ENCODE measurements at places on chromosomes 2 and 18. TPM values are rescaled to one million over a fixed set of nuclear protein-coding genes. Genes with fewer than 3 reads are reported as not detected.

DNA sequence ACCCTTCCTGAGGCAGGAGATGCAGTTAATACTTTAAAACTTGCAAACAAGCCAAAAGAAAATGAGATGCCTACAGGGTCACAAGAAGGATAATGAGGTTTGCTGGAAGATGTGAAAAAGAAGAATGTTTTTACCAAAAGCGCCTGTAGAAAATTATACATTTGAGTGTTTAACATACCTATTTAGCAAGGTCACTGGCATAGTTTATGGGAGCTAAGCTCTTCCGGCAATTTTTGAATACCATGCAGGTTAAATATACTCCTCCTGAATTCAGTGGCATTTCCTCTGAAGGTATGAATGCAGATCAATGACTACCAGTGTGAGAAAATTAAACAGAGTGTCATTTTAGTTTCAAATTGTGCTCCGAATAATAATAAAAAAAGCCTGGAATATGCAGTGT lies 21.2 kb upstream of the MAP3K20 start:
- no peak for DNase-seq

DNA sequence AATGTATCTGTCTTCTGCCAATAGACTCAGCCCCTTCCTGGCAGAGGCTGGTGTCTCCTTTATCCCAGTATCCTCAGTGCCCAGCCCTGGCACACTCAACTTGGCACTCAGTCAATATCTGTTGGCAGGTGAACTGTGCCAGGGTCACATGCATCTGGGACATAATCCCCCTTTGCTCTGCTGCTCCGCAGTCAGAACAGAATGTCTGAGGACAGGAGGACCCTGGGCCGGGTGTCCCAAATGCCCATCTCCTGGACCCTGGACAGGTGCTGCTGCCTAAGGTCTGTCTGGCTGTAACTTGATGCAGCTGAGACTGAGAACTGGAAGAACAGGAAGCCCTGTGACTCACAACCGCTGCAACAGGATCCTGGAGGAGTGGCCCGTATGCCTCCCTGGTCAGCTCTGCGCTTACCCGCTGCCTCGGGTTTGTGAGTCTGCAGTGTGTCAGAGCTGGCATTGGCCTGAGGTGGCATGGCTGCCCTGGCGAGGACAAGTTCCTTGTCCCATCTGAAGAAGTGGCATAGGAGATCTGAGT lies 11.4 kb downstream of the HK2 start:
- DNase-seq = peak; percentile 87

- DNase-seq = peak; percentile 87
Observed at GRCh38 chr18:23401400-23402347, 51.4 kb upstream of the RIOK3 start.

DNA sequence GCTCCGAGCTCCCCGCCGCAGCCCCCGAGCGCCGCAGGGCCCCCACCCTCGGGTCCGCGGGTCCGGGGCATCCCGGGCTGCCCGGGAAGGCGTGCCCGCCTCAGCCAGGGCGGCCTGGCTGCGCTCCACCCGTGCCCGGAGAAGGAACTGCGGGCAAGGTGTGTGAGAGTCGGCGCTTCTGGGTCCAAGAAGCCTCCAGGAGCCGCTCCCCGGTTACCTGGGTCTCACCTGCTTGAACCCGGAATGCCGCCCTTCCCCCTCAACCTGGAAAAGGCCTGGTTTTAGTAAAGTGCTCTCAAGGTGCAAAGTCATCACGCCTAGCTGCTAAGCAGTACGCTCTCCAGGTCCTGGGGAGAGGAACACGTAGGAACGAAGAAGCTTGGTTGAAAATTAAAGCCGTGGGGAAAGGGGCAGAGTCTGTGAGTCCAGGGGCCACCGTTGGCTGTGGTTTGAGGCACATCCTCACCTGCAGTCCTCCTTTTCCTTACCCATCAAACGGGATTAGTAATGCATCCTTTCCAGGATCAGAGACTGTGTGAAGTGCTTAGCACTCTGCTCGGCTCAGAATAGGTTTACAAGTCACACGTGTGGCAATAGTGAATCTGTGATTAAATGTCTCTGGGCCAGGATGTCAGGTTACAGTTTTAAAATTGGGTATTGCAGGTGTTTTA lies 1.2 kb downstream of the ASAP2 start:
- peak; percentile 88 for DNase-seq

DNA sequence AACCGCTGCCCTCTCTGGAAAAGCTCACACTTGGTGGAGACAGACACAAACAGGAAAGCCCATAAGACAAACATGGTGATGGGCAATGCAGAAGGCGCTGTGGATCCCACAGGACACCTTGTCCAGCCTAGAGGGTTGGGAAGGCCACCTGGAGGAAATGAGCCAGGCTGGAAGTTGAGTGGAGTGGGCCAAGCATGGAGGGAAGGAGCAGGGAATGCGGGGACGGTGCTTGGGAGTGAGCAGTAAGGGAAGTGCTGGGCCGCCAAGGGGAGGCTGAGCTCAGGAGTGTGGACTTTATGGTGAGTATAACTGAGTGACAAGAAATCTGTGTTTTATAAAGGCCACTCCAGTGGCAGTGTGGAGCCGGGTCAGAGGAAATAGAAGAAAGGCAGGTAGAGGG lies 2.8 kb upstream of the GRHL1 start:
- no peak for DNase-seq

DNA sequence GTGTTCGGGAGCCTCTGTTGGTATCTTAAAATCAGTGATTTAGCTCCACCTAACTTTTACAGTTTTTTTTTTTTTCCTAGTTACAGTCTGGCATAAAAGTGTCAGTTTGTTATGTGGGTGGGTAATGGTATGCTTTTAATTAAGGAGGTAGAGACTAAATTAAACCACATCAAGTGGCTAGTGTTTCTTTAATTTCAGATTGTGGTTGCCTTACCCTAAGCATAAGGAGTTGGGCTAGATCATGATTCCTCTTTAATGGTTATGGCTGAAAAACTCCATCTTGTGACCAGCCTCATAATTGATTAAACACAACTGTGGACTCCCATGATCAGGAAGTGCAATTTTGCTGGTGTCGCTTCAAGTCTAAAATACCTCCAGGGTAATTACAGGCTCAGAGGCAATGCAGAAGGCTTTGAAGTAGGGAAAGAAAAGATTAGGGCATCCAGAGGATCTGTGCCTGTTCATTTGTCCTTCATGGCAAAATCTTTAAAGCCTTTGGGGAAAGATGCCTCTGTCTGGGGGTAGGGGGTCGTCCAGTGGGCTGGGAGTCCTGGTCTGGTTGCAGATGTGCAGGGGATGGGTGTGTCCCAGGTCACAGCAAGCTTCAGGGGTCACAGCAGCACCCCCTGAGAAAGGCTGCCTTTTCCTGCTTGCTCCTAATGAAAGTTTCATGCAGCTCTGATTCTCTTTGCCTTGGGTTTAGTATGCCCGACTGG lies 579.2 kb downstream of the BCL11A start:
- no peak for DNase-seq

GRCh38 chr18:37701967-37702366 lies 136.4 kb upstream of the CELF4 start:
- no peak for DNase-seq

DNA sequence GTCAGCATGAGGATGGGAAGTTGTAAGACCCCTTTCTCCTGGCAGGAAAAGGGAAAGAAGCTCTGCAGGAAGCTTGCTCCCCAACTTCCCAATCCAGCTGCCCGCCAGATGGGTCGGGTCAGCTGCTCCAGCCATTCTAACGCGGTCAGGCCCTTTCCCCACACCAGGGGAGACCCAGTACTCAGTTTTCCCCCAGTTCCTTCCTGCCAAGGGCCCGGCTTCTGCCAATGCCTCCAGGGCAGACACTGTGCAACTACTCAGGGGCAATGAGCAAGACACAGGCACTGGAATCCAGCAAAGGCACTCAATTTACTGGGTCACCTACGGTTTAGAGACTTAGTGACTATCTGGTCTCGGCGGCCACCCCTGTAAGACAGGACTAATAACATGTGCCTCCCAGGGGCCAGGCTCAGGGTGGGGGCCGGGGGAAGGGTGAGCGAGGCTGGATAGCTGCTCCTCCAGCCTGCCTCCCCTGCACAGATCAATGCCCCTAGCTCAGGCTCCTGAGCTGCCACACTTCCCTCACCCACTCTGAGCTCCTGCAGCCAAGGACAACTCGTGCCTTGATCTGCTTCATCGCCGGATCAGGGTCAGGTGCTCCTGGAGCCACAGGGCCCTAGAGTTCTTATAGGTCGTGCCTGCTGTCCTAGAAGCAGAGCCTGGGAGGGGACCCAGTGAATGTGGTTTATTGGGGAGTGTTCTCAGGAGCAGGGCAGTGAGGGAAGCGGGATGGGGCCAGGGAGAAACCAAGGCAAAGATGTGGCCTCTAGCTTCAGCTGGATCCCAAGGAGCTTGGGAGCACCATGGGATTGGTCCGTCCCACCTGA lies 171.1 kb downstream of the ZFP36L2 start:
- peak; percentile 52 for DNase-seq

The GREB1L gene
- 28.9 TPM for total RNA-seq

The HRH4 gene
- not detected for total RNA-seq

All from thyroid gland (tissue), 4 donors.